Activated T-cell treated with anti-CD3 and anti-CD28 coated beads for 48 hours (primary cell): ENCODE measurements at places on chromosomes 12 and 14.
A peak's percentile ranks its signal among the peaks of the same experiment; 100 is the strongest.

GRCh38 chr12:130435331-130435730 is 97.6 kb downstream of the PIWIL1 start:
- no peak for DNase-seq

DNA sequence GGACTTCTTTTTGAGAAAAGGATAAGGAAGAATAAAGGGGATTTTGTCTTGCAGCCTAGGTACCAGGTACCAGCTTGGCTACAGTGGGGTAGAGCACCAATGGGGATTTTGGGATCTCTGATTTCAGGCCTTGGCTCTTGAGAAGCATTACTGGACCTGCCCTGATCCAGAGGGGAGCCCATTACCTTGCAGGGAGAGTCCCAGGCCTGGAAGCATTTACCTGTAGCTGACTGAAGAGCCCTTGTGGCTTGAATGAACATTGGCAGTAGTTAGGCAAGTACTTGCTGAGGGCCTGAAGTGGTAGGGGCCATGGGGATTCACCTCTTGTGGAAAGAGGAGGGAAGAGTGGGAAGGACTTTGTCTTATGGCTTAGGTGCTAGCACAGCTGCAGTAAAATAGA is 308.2 kb upstream of the FBXO33 start:
- DNase-seq = no peak

- no peak for DNase-seq
These were observed 181.9 kb upstream of the ARHGAP5 start for GRCh38 chr14:31895206-31895605.

GRCh38 chr12:131057211-131057721 is 103.6 kb downstream of the ADGRD1 start:
- DNase-seq = no peak

DNA sequence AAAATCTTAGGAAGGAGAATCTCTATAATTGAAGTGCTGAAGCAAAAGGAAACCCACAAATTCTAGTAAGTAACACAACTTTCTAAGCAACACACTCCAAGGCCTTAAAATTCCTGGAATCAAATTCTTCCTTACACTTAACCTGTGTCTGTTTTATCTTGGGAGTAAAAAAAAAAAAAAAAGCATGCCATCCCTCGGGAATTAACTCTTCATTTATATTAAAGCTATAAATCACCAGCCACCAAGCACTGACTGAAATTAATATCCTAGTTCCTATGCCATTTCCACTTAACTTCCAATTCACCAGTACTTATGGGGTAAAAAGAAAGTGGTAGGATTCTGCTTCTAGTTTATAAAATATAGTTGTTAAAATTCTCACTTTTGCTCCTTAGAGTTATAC is 238.1 kb downstream of the SLC25A21 start:
- DNase-seq = no peak

GRCh38 chr12:93299262-93299846 is 78.4 kb upstream of the NUDT4 start:
- no peak for DNase-seq

GRCh38 chr12:121279507-121279915 is 17.0 kb downstream of the CAMKK2 start:
- DNase-seq = no peak

GRCh38 chr14:56118611-56119181 is 485 bp downstream of the PELI2 start:
- peak; percentile 29 for DNase-seq

- DNase-seq = no peak
These were observed 106.4 kb downstream of the PCNX1 start for GRCh38 chr14:71013551-71014192.

DNA sequence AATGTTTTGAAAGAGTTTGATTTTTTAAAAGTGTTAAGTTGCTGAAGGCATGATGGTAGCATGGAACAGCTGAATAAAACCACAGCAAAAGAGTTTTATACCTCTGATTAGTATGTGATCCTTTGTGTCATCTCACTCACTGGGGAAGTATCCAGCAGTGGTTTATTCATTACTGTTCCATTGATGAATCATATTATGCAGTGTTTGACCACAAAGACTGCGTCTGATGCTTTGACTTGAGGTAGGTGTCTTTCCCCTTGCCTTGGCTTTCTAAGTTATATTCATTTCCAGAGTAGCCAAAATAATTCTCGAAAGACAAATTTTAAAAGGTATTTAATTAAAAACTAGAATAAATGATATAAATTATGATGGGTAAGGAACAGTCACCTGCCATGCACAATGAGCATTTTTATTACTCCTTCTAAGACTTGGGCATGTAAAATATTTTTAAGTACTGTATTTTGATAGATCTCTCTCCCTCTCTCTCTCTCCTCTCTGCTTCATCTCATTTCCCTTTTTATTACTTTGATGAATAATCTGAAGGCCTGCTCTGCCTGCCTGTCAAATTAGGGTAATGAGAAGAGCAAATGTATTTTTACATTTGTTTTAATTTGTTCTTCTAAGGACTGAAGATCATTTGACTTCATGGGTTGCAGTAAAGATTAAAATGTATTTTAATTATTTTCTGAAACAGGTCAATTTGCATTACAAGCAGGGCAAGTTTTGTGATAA is 164.9 kb downstream of the NAV3 start:
- DNase-seq = no peak

DNA sequence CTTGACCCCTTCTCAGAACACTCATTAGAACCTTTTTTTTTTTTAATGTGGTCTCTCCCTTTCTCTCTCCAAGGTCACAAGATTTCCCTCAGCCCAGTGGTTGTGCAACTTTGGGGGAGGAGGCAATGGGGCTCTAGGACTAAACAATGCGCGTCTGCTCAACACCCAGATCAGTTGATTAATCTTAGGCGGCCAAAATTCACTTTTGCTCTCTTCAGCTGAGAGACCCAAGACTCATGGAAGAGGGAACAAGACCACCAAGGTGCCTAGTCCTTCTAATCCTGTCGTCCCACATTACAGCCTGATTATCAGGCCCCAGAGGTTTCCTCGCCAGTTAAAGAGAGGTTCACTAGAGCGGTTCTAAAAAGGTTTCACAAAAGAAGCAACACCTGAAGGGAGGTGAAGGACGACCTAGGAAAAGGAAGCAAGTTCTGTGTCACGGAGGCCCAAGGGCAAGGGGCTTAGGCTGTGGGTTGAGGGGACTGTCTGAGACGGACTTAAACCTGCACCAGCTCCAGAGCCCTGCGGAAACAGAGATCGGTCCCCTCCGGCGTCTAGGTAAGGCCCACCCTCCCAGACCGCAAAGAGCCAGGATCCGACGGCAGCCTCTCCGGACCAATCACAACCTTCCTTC is 824 bp upstream of the TARBP2 start:
- no peak for DNase-seq
